ENCODE measurements at places on chromosomes 1 and 21.
A peak's percentile ranks its signal among the peaks of the same experiment; 100 is the strongest.

DNA sequence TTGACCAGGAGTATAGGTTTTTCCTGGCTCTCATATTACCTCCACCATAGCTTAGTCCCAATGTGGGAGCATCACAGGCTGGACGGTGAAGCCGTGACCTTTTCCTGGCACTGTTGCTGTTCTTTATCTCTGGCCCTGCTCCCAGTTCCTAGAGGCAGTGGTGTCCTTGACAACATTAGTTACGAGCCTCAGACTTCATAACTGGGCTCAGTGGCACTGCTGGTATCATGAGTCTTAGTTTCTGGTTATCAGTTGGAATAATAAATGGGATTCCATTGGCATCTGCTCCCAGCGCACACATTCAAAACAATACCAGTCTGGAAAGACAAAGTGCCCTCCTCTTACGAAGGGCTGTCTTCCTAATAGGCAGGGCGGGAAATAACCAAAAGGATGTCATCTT is 8.0 kb downstream of the RNPEP start:
- DNase-seq, result no peak

DNA sequence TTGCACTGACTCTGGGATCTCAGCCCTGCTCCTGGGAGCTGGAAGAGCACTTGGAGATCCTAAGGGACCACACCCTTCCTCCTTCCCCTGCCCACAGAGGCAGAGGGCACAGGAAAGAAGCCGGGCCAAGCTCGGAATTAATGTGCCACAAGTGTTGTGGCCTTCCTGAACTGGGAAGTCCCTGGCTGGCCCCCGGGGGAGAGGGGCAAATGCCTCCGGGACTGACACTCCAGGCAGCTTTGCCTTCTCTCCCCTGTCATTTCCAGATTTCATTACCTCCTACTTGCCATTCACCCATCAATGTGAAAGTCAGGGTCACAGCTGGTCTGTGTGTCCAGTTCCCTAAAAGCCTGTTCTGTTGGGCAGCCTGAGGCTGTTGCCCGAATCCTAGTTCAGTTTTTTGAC is 21.7 kb downstream of the SESN2 start:
- DNase-seq, result no peak

GRCh38 chr1:98749152-98749756 is 87.7 kb downstream of the SNX7 start:
- DNase-seq, result peak; percentile 27

GRCh38 chr1:168752171-168752832 is 23.3 kb upstream of the DPT start:
- DNase-seq, result no peak

GRCh38 chr1:96365076-96365475 is 356.5 kb upstream of the PTBP2 start:
- no peak for DNase-seq

GRCh38 chr21:46674430-46675007 is 39.0 kb downstream of the PRMT2 start:
- DNase-seq, result no peak

DNA sequence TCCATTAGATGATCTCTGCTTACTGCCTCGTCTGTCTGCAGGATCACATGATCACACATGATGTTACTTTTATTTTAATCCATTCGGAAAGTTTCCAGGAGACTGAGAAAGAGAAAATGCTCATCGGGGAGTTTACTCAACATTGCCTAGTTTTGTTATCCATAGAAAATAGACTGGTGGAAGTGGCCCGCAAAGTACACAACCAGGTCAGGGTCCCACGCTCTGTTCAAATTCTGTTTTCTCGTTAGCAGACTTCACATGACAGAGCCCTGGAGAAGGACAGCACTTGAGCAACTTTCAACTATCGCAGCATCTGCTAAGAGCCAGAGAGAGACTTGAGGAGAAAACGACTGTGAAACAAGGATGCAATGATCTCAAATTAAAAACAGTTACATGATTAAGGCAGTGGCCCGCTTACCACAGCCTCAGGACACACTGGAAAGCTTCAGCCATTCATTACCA is 44.2 kb downstream of the ADAMTS1 start:
- no peak for DNase-seq

GRCh38 chr1:112717263-112717873 is 2.2 kb upstream of the PPM1J start:
- DNase-seq, result no peak

- DNase-seq, result no peak
These were observed 7.9 kb upstream of the DISC1 start for GRCh38 chr1:231618609-231619256.

DNA sequence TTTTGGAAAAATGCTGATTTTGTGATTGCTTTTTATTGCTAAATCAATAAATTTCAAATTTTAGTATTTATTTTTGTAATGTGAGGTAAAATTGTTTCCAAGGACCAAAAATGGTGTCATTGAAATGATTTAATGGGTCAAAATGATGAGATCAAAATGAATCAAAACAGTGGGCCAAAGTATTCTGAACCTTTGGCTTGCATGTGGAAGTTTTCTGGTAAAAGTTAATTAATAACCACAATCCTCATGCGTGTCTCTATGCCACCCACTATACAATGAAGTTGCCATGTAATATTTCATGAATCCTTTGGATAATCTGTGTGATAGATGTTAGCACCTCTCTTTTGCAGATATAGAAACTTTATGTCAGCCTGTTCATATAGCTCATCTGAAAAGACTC is 83.8 kb downstream of the PAPPA2 start:
- DNase-seq, result no peak

DNA sequence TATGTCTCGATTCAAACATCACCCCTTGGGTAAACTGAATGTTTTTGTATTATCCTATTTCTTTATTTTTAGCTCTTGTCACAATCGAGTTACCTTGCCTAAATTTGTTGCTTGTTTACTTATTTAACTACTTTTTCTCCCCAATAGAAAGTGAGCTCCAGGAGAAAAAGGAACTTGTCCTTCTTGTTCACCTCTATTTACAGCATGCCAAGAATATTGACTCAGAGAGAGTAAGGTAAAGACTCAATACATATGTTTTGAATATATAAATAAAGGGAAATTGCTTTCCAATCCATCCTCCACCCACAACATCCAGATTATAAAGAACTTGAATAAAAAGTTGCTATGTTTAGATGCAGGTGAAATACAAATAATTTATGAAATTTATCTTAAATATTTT is 107.3 kb upstream of the PDC start:
- DNase-seq, result no peak

DNA sequence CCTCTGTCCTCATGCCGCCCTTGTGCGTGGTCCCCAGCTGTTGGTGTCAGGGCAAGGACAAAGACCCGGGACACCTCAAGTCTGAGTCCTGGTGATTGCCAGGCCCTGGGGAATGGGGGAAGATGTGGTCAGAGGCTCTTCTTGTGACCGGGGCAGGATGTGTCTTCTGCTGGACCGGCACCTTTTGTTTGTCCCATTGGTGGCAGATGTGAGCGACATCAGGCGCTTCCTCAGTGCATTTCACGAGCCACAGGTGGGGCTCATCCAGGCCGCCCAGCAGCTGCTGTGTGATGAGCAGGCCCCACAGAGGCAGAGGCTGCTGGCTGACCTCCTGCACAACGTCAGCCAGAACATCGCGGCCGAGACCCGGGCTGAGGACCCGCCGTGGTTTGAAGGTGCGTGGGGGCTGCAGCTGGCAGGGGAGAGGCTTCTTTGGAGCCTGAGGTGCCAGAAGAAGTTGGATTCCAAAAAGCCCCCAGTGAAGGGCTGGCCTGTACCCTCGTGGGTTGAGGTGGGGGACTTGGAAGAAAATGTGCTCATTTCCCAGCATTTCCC is 8.4 kb downstream of the DFFB start:
- DNase-seq, result no peak

- DNase-seq, result no peak
These were observed 149.5 kb upstream of the B3GALT2 start for GRCh38 chr1:193335806-193336428.

GRCh38 chr1:185551008-185551407 is 183.2 kb upstream of the HMCN1 start:
- no peak for DNase-seq

GRCh38 chr1:227758366-227758765 is 23.1 kb downstream of the SNAP47 start:
- DNase-seq, result no peak

- no peak for DNase-seq
These were observed 65.2 kb downstream of the OBSCN start for GRCh38 chr1:228272831-228273571.

DNA sequence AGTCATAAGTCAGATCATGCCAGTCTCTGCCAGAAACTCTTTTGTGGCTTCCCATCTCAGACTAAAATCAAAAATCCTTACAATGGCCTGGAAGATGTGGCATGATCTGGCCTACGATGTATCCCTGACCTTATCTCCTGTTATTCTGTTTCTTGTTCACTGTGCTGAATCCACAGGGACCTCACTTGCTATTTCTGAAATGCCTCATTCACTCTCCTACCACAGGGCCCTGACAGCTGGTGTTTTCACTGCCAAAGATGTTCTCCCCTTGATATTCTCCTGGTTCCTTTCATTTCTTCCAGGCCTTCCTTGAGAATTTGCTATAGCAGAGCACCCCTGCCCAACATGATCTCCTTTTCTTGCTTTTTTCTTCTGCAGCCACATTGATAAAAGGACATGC is 1.7 kb downstream of the DNALI1 start:
- no peak for DNase-seq

DNA sequence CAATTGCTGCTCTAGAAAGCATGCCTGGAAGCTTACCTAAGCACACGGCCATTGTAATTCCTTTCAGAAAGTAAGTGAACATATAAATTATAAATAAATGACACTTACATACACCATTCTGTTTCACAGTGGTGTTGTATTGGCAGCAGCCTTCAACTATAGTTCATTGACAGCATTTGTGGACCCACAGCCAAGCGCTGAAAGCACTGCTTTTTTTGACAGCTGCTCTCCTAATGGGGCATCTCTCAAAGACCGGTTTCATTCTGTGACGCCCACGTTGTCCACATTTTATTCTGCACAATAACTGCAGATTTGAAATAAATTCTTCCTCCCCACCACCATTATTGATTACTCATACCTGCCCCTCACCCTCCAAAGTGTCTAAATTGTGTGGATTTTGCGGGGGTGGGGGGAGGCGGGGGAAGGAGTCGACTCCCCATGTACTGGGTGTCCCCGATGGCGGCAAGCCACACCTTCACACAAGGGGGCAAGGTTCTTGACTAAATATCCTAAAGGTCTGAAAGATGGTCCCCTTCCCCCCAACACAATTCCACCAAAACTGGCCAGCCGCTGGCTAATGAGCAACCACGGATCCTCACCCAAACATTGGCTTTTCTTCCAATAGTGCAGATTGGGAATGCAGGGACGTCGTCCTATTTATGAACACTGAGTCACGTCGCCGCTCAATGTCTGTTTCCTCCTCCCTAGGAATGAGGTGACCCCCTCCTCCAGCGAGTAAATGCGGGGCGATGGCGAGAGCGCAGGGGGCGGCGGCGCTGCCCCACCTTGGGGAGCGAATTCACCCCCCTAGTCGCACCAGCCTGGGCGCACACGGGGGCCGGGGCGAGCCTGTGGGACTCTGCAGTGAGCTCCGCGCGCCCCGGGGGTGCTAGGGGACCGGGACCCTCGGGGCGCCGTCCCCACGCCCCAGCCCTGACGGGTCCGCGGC is 960 bp downstream of the RCAN1 start:
- no peak for DNase-seq

DNA sequence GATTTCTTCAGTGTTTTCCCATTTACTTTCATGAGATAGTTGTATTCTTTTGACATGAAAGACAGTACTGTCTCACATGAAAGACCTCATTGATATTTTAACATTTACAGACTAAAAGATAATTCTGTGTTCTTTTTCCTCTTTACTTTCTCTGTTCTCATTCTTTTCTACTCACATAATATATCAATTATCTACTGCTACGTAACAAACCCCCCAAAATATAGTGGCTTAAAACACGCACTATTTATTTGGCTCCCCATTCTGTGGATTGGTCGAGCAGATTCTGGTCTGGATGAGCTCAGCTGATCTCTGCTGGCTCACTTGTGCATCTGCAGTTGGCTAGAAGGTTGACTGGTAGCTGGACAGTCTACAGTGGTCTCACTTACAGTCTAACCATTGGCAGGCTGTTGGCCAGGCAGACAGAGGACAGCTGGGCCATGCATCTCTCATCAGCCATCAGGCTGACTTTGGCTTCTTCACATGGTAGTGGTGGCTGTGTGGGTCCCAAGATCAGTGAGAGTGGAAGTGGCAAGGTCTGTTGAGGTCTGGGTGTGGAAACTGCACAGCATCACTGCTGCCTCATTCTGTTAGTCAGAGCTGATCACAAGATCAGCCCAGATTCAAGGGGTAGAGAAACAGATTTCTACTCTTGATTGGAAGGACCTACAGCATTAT is 63.2 kb downstream of the MPZL1 start:
- no peak for DNase-seq

DNA sequence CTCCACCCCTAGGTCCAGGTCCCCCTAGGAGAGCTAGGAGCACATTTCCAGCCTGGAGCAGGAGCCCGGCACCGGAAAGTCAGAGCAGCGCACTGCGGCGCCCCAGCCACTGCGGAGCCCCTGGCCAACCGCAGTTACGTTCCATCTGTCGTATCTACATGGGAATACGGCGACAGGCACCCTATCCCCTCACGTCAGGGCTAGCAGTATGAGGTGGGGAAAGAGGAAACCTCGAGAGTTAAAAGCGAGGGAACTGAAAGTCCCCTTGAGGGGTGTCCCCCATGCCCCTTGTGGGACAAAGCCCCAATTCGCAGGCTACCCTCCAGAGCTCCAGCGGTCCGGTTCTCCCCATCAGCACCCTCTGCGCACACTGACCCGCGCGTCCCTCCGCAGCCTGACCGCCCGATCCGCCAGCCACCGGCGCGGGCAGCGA is 995 bp downstream of the COLGALT2 start:
- DNase-seq, result peak; percentile 39

DNA sequence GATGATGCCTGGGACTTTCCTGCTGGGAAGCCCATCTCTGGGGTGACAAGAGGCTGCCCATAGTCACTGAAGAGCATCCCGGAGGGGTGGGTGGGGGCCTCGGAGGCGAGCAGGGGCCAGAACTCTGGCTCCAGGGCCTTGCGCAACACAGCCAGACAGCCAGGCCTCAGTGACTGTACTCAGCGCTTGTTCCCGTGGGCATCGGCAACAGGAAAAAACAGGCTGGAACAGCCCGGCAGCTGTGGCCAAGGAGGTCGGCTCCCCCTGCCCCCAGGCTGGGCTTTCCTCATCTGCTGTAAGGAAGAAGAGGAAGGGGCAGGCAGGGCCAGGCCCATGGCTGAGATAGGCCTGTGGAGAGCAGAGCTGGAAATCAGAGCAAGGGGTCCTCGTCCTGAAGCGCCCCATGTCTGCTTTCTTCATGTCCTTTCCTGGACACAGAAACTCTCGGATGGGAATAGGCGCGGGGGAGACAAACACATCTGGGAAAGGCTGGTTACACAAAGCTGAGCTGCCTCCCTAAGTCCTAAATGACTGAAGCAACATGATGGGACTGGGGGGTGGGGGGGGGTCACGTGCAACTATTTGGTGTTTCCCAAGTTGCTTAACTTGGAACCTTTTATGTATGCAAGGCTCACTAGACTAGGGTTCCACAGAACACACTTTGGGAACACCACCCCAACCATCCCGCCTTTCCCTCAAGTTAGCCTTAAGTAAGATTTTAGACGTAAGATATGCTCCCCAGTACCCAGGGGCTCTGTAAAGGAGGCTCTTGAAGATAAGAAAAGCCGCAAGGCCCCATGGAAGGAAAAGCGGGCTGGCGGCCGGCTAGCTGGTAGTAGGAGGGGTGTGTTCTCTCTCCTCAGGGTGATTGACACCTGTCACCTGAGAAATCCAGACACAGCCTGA is 30.7 kb downstream of the HSPG2 start:
- DNase-seq, result no peak
